ENCODE measurements at places on chromosomes 4 and X.

DNA sequence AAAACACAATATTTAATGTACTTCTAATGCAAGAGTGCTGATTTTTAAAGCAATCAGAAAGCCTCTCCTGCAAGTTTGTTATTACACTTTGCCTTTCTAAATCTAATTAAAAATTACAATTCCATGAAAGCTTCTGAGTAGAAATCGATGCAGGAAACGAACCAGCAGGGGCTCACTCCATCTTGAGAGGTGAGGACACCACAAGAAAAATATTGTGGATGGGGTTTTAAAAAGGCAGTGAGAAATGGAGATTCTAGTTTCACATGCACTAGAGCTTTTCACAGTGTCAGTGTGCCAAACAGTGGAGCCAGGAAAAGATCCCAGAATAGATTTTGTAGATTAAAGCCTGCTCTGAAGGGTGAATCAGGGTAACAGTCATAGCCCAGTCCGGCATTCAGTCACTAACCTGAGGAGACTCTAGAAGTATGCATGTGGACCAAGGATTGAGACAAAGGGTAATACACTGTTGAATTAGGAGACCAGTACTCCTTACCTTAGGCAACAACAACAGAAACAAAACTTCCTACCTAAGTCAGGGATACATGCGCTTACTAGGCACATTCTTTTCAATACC, 362.3 kb downstream of the NAF1 start:
- no peak for DNase-seq

DNA sequence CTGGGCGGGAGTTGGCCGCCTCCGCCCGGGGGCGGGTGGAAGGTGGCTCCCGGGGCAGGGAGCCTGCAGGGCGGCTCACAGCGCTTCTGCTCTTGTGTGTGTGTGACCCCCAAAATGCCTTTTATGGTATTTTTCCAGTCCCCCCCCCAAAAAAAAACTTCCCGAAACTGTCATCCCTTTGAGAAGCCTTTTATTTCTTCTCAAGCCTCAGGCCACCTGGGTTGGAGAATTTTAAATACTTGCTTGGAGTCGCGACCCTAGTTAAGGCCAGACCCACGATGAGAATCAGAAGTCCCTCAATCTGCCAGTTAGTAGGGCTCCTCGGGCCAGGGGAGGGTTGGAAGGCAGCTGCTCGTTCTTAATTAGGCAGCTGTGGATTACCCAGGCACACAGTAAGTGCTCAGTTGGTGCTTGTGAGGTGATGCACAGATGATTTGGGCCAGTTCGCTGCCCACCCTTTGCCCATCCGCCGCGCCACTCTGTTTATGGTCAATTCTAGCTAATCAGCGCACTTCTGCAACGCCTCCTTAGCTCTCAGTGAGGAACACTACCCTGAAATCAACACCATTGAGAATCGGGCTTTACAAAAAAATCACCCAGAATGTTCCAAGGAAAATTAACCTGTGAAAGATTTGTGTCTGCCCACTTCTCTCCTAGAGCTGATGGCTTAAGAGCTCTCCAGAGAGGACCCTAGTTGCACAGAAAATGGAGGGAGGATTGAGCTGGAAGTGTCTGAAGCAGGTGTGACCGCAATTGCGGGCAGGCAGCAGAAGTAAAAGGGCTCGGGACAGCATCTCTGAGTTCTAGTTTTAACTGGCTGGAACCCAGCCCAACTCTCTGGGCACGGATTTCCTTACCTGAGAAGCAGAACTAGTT, 648 bp upstream of the SCD5 start:
- no peak for DNase-seq

DNA sequence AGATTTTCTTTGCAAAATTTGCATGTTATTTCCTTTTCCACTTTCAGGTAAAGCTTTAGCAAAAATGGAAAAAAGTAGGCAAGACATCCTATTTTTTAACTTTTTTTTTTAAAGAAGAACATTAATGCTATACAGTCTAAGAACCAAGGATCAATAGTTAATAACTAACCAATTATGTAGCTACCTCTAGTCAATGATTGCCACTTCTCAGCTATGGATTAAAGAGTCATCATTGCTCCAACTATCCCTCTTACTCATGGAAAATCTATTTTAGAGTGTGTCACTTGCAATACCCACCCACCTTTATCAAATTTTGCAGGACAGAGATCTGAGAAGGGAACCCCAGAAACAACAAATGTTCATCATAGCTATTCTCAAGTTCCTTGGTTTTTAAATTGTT, 223.1 kb downstream of the ANK2 start:
- no peak for DNase-seq

DNA sequence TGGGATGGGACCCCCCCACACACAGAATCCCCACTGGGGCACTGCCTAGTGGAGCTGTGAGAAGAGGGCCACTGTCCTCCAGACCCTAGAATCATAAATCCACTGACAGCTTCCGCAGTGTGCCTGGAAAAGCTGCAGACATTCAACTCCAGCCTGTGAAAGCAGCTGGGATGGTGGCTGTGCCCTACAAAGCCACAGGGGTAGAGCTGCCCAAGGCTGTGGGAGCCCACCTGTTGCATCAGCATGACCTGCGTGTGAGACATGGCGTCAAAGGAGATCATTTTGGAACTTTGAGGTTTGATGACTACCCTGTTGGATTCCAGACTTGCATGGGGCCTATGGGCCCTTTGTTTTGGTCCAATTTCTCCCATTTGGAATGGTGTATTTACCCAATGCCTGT, 22.3 kb downstream of the AIMP1 start:
- no peak for DNase-seq

DNA sequence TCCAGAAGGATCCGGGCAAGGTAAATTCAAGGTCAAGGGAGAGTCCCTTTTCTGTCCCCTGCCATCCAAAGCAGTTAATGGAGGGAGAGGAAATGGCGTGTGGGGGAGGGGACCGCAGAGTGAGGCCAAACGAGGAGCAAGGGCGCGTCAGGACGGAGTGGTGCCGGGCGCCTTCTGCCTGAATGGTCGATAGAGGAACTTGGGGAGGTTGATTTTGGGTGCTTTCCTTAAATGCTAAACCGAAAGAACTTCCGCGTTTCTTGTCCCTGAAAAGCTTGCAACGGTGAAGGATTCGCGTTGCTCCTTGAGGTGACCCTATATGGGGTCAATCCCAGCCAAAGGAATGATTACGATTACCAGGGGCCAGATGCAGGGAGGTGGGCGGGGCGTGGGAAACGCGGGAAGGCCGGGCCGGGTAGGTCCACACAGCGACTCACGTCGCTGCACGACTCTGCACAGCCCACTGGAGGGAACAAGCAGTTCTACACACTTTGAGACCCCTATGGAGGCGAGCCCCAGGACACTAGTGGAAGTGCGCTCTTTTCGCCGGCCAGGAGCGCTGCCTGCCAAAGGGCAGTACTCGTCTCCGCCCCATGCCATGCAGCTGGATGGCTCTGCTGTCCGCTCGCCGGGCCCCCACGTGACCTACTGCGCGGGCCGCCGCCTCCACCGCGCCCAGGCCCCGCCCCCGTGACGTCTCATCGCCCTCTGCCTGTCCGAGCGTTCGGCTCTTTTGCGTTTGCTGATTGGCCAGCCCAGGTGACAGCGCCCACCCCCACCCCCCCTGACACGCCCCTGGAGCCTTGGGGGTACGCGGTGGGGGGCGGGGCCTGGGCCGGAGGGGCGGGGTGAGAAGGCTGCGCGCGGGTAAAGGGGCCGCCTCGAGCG, 452 bp upstream of the GK start:
- peak; percentile 93 for DNase-seq

DNA sequence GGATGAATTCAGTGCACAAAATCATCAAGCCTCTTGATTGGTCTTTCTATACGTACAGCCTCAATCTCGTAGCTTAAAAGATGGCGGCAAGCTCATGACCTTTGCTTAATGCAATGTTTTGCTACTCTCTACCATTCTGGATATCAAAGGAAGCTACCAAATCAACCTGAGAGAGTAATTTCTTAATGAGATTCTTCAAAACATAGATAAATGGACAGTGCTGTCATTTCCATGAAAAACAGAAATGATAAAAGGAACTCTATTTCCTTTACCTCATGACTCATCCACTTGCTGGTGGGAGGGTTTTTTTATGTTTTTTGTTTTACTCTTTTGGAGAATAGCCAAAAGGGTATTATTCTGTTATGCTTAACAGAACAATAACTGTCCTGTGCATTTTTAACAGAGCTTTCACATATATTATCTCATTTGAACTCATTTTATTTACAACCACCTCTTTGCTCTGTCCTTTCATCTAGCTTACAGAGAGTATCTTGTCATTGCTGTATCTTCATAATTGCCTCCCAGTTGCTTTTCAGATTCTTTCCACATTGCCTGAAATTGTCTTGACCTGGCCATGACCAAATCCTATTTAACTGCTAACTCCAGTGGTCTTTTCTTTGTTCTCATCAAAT, 138.6 kb upstream of the GPR101 start:
- no peak for DNase-seq

DNA sequence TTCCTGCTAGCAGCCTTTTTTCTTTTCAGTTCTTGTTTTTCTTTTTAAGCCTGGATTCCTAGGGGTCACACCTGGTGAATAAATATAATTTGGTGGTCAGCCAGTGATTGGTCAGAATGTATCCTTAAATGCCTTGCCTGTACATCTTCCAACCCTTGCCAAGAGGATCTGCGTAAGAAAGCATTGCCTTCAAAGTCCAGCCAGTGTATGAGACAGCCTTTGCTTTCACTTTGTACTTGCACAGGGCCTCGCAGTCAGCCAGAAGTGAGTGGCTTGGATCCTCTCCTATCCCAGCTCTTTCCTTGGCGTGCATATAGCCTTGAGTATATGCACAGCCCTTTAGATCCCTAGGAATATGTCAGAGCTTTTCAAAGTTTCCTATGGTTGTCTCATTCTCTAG, 22.2 kb downstream of the KANTR start:
- DNase-seq: no peak

GRCh38 chr4:24988776-24989175, 42.0 kb downstream of the LGI2 start:
- no peak for DNase-seq

DNA sequence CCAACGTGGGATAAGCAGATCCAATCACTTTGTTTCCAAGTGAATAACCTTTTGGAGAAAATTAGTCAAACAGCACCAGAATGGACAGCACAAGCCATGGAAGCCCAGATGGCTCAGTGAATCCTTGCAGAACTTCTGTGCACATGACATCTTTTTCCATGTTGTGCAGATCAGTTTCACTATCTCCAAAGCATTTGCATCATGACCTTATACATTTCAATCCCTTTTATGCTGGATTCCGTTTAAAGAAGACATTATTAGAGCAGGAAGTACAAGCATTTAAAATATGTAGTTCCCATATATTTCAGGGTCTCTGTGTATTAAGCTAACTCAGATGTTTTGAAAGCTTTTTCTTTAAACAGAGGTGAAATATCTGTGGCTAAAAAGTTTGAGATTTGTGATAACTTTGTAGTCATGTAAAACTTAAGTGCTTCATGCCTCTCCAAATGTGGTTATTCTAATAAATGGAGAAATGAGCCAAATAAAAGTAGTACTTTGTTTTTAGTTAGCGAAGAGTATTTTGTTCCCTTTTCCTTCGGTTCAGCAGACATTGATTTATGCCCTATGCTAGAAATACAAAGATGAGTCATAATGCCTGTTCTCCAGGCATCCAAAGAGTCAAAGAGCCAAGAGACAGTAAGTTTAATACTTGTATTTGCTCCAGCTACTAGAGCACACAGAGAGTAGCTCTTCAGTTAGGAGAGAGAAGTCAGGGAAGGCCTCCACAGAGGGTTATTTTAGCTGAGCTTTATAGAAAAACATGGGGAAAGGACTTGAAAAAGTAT, 39.0 kb downstream of the PLAC8 start:
- no peak for DNase-seq

Data from ureter (tissue), 1 donor.